ENCODE measurements at places on chromosomes 1 and 21.

DNA sequence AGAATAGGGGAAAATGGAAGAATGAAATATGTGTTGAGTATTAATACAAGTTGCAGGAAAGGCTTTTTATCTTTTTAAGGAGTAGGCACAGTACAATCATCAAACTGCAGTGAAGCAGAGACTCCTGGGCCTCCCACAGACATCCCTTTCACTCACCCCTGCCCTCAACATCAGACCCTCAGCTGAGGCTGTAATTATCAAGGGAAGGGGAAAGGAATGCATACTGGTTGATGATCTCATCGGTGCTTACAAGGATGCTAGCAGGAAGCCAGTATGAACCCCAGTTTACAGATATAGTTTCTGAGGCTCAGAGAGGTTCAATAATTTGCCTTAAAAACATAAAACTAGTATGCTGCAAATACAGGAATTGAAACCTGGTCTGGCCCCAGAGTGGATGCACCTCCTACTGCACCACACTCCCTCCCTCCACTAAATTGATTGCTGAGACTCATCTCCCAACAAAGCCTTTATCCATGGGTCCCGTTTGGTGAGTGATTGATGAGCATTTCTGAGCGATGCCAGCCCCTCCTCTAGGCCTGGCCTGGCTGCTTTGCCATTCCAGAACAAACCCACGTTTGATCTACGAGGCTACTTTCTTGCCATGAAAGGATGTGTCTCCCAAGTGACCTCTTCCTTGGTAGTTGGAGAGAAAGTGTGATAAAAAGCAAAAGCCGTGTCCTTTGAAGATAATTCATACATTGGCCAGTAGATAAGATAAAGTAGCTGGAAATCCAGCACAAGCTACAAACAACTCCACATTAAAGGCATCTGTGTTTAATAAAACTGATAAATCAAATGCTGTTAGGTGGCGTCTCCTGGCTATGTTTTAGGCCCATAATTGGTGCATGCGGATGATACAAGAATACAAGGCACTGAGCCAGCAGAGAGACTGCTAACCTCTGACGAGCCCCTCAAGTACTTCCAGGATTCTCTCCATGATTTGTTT is 233.9 kb upstream of the CAMK1G start:
- no peak for DNase-seq

- no peak for DNase-seq
These were observed 12.5 kb downstream of the L1TD1 start for GRCh38 chr1:62207187-62207586.

DNA sequence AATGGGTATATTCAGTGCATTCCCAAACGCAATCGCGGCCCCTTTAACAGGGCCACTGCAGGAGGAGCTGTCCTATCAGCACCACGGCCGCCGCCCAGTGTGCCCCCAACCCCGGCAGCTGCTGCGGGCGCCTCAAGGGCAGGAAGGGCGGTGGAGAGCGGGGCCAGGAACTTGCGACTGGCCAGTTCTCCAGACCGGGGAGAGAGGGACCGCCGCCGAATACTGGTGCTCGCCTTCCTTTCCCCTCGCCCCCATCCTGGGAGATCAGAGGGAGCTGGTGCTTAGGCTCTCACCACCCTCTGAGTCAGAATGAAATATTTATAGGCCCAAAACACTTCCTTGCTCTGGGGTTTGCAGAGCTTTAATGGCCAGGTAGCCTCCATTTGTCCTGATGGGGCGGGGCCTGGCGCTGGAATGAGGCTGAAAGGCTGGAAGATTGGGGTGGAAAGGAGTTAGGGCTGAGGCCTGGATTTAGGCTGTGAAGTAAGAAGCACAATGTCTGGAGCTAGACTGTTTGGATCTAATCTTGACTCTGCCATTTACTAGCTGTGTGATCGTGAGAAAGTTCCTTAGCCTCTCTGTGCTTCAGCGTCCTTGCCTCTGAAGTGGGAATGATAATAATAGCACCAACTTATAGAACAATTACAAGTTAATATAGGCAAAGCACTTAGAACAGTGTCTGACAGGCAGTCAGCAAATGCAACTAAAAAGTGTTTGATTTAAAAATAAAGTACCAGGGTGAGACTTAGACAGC is 75.5 kb downstream of the NAV1 start:
- DNase-seq: no peak

- no peak for DNase-seq
These were observed 35.9 kb downstream of the PARP1 start for GRCh38 chr1:226371866-226372490.

Measured in NCI-H1105 (cell line).